T-helper 9 cell (primary cell): ENCODE measurements at places on chromosomes 7 and 10.

GRCh38 chr10:21273400-21273968 lies 252.0 kb downstream of the SKIDA1 start:
- no peak for DNase-seq

DNA sequence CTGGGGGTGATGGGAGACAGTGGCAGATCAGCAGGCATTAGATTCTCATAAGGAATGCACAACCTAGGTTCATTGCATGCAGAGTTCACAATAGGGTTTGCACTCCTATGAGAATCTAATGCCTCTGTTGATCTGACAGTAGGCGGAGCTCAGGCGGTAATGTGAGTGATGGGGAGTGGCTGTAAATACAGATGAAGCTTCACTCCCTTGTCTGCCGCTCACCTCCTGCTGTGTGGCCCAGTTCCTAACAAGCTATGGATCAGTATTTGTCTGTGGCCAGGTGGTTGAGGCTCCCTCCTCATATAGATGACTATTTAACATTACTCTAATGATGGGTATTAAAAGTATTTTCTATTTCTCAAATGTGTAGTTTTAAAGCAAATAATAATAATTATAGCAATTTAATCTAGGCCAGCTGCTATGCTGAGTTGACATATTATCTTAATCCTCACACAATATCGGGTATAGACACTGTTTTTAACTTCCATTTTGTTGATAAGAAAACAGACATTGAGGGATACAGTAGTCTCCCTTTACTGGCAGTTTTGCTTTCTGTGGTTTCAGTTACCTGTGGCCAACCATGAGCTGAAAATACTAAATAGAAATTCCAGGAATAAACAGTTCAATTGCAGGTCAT lies 39.9 kb downstream of the KIF20B start:
- DNase-seq, result no peak

GRCh38 chr7:25926009-25926408 lies 226.0 kb upstream of the NFE2L3 start:
- DNase-seq, result no peak

- DNase-seq, result no peak
These were observed 59.7 kb upstream of the CCDC71L start for GRCh38 chr7:106720641-106721040.

DNA sequence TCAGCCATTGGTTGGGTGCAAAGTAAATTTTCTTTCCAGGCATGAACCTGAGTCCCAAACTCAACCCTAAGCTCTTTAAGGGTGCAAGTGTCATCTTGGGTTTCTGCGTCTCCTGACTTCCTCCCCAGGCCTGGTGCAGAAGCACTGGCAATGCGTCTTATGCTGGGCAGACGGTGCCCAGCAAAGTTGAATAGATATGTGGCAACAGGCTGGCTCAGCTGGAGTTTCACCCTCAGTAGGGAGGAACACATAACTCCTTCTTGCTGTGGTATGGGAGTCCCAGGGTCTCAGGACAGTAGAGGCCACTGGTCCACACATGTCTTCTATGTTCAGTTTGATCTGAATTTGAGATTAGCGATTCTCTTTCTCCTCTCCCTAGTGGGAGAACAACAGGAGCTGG lies 181.3 kb downstream of the RPS24 start:
- no peak for DNase-seq

DNA sequence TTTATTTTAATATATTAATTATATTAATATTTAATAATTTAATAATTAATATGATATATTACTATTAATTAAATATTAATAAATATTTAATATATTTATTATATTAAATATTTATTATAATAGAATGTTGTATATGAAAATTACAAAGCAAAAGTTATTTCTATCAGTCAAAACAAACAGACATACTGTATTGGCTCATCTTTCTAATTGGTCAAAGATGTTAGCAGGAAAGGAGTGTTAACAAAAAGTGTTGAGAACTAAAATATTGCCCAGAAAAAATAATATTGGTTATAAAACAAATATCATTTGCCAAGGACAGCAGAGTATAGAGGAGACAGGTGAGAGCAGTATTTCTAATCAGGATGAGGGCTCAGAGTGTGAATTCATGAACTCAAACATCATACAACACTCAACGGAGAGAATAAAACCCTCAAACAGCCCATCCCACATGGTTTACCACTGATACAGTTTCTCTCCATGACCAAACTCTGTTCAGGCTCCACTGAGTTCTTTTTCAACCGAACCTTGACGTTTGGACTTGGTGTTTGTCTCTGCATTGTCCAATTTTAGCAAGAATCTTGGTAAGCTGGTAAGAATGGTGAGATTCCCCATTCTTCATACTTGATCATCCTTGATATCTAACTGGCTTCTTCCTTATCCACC lies 58.0 kb downstream of the TSPAN12 start:
- DNase-seq, result no peak

DNA sequence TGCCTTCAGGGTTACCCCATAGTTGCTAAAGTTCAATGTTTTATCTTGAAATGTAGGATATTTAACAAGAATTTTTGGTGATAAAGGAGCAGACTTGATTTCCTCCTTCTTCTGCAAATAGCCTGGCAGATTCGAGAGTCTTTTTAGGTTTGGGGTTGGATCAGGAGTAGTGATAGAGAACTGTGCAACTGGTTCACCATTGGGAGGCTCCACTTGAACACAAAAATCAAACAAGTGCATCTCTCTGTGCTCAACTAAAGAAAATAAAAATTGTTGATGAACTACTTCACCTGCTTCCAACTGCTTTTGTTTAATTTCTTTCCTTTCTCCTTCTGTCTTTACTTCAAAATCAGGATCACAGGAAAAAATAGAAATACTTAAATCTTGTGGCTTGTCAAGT lies 58.5 kb downstream of the MACC1 start:
- DNase-seq, result no peak

GRCh38 chr7:70598976-70599375 lies 533.0 kb upstream of the GALNT17 start:
- no peak for DNase-seq

- DNase-seq, result no peak
These were observed 127.8 kb downstream of the ALOX5 start for GRCh38 chr10:45501791-45502190.

GRCh38 chr7:156000601-156001396 lies 188.5 kb upstream of the SHH start:
- DNase-seq, result no peak

DNA sequence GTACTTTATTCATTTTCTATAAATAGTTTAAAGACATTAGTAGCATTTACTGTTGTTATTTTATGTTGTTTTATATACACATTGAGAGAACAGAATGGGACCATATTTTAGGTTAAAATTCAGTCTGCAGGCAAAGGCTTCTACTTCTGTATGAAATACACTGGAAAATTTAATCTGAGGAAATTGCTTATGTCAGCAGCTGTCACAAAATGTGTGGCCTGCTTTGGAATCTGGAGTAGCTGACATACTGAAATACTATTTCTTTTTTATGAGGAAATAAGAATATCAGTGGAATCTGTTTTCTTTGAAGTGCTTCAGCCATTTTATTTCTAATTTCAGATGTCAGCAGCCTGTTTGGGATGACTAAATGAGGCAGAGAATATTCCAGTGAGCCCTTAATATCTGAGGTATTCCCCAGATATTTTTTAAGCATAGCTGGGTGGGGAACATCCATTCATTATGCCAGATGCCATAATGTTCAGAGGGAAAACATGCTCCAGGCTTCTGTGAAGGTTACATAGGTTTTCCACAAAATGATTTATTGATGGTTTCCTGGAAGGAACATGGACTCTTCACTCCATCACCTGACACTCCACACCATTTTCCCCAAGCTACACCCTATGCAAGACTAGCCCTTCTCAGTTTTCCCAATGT lies 267.1 kb downstream of the ARL4A start:
- no peak for DNase-seq

DNA sequence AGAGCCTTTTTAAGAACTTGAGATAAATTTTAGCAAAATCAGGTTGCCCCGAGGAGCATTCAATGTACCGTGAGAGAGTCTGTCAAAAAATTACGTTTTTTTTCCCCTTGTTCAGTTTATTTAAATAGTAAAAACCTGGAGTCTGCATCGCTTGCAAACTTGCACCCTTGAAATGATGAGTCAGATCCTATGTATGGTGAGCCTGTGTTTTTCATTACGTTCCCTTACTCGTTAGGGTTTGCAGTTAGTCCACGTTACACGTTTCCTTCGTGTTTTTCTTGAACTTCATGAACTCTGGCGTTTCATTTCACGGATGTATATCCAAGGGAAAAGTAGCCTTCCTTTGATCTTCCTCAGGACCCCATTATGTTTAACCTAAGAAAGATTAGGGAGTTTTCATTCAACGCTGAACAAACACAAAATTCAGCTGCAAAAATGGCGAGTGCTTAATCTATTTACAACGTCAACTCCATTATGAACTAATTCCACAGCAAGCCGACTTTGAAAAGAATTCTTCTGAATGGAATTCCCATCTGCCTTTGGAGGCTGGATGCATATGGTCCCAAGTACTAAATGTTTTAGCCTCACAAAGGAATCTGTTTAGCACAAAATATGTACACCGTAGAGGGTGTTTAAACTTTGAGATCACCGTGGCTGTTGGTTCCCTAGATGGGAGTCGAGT lies 182.4 kb downstream of the MYOF start:
- DNase-seq, result no peak

- DNase-seq, result no peak
These were observed 11.0 kb downstream of the RASGEF1A start for GRCh38 chr10:43255634-43256431.

DNA sequence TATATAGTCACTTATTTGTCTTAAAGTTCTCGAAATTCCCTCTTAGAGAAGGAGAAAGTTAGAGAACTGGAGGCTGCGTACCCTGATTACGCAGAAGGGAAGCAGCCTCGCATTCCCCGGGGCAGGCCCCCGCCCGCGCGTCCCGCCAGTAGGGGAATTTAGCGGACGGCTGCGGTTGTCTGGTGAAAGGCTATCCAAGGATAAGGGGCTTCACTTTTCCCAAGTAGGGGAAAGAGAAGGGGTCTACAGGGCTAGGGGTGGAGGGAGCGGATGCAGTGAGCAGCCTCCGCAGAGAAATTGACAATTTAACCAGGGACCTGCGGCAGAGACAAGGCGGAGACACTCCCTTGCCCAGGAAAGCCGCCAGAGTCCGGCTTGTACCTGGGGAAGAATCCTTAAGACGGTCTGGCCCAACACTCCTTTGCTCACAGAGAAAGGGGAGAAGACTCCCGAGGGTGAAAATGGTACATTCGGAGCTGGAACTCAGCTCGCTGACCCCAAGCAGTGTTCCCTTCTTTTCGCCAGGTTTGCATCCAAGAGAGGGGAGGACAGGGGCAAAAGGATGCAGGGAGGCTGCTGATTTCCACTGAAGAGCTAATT lies 994 bp upstream of the MAGI2 start:
- DNase-seq, result no peak

DNA sequence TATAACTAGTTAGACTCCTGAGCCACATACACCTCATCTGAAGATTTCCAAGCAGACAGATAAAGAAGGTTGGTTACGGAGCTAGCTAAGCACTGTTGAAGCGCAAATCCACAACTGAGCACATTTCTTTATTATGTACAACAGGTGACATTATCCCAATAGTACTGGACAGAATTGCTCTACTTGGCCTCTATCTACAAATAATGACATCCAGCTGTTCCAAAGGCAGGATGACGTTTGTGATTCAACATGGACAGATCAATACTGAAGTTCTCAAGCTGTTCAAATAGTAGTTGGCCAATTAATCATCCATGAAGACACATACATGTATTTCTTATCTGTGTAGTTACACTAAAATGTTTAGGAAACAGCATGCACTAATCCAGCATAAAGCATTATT lies 101.0 kb downstream of the UBE2H start:
- no peak for DNase-seq

GRCh38 chr10:57145548-57145947 lies 784.5 kb upstream of the ZWINT start:
- DNase-seq, result no peak

DNA sequence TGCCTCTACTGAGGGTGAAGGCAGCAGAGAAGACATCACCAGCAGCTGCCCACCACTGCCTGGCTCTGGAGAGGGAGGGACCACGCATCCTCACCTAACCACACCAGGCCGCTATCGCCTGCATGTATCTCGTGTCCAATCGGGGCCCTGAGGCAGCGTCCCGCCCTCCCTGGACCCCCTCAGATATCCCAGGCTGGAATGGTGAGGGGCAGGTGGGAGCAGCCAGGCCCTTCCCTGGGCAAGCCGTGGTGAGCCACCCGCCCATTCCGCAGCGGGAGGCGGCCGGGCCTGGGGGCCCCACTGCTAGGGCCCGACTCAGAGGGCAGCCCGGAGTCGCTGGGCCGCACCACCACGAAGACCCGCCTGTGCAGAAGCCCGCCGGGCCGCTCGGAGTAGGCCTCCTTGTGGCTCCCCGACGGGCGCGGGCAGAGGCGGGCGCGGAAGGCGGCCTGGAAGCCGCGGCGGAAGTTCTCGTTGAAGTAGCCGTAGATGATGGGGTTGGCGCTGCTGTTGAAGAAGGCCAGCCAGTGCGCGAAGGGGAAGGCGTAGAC lies 21.6 kb upstream of the PPA1 start:
- no peak for DNase-seq

DNA sequence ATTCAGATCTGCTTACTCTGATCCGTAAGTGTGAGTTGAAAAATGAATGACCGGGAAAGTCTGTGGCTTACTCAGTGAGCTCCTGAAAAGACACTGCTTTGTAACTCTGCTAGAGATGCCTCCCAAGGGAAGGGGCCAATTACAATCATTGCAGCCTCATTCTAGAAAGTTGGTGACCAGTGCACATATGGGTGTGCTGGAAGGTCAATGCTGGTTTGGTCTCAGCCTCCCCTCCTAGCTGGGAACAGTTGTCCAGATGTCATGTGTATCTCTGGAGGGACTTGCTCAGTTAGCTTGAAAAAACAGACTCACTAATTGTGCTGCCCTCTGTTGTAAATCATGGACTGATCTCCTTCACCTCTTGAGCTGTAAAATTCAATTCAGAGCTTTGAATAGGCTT lies 405.0 kb downstream of the ADRA2A start:
- no peak for DNase-seq

- no peak for DNase-seq
These were observed 40.4 kb upstream of the RASGEF1A start for GRCh38 chr10:43307306-43307705.

GRCh38 chr10:14025283-14026189 lies 305.2 kb downstream of the FRMD4A start:
- no peak for DNase-seq

DNA sequence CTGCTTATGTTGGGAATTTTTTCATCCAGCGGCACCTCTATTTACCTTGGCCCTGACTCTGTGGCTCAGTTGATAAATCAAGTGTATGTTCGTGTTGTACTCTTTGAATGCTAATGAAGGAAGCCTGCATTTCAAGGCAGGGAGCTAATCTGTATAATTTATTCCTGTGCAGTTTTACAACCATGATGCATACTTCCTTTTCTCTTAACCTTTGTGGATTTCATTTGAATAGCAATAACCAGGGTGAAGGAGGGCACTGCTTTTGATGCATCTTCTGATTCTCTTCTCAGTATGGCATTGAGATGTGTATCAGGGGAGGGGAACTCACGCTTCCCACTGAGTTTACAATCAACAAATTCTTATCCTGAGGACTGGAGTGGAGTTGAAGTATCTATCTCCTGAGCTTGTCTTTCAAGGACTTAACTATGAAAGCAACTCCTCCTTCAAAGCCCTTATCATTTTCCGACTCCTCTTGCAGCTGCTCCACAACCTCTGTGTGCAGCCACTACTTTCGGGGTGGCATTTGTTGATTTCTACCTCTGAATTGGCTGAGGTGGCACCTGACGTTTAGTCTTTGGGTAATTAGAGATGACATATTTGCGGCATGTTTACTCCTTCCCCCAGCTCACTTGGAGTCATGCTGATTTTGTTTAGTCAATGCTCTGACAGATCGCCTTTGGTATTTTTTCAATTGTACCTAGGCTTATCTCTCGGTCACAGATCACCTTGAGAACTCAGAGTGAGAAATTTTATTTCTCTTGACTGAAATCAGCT lies 275.2 kb downstream of the PHTF2 start:
- DNase-seq, result no peak

- DNase-seq, result no peak
These were observed 61.7 kb upstream of the TARP start for GRCh38 chr7:38335128-38335491.
